ENCODE measurements at places on chromosomes 16 and 17.
A peak's percentile ranks its signal among the peaks of the same experiment; 100 is the strongest.

DNA sequence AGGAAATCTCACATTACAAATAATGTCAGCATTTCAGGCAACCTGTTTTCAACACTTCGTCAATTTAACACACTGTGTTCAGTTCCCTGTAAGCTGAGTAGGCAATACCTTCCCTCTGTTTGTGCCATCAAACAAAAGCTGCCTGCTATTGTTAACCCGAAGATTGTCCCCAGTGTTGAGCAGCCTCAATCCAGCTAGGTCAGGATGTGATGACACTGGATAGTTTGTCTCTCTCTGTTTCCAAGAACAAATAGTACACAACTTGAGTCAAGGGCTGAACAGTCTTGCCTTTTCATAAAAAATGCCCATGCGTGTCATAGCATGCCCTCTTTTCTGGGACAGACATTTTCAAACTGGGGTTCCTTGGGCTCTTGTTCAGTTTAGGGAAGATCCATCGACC, 36.4 kb downstream of the HSD17B2 start:
- no peak for DNase-seq

DNA sequence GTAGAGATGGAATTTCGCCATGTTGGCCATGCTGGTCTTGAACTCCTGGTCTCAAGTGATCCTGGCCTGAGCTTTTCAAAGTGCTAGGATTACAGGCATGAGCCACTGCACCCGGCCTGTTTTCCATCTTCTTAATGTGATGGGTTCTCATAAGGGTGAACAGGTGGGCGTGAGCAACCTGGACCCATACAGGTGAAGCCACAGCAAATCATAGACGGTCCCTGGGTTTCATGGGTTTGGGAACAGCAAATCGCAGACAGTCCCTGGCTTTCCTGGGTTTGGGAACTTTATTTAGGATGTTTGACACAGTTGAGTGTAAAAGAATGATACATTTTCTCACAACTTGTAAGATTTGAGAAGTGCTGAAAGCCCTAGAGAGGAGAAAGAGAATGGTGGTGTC, 12.9 kb upstream of the MEIOB start:
- DNase-seq = no peak

- DNase-seq = no peak
Measured at GRCh38 chr17:35056013-35056412, 7.5 kb downstream of the RFFL start.

DNA sequence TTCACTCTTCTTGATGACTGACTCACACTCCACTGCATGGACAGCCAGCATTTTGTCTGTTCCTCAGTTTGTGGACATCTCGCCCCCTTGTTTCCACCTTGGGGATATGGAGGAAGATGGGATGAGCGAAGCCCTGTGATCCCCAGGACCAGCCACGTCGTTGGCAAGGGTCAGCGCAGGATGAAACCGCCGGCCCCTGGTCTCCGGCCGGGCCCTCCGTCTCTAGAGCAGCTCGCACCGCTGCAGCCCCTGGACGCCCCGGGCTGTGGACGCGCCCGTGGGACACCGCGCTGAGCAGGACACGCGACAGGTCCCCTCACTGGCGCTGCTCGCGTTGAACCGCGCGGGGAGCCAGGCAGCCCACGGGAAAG, 604 bp upstream of the ZC3H18 start:
- no peak for DNase-seq

GRCh38 chr17:44065668-44066203, 735 bp downstream of the LSM12 start:
- peak; percentile 10 for DNase-seq

GRCh38 chr17:62840871-62841270, 32.8 kb upstream of the MARCHF10 start:
- no peak for DNase-seq

DNA sequence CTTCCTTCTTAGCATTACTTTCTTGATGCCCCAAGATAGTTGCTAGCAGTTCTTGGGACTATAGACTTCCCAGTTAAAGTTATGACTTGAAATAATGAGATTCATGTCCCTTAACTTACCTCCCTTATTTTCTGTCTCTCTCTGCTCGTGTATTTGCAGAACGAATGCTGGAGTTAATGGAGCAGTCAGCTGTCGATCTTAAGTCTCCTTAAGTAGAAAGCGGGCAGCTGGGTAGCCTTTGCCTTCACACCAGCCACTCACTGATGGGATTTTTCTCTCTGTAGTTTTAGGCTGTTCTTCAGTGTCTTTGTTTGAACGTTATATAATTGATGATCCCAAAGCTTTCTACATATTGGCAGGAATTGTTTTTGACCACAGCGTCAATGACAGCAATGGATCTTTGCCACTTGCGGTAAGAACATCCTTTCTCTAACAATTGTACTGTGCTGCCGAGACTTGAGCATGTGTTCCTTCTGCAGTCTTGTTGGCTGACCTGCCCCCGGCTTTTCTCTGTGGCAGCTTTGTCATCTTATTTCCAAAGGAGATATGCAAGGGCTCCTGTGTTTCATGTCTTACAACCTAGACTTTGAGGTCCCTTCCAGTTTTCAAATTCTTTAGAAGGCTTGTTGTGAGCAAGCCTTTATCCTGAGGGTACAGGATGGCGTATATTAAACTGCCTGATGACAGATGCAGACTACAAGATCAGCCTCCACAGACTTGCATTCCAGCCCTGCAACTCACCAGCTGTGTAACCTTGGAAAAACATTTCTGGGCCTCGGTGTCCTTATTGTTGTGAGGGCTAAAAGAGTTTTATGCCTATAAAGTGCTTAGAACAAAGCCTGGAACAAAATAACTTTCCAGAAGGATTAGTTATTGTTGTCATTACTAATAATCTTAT, 25.1 kb upstream of the ABCA3 start:
- no peak for DNase-seq

GRCh38 chr16:4870138-4870671, 22.9 kb downstream of the UBN1 start:
- no peak for DNase-seq

DNA sequence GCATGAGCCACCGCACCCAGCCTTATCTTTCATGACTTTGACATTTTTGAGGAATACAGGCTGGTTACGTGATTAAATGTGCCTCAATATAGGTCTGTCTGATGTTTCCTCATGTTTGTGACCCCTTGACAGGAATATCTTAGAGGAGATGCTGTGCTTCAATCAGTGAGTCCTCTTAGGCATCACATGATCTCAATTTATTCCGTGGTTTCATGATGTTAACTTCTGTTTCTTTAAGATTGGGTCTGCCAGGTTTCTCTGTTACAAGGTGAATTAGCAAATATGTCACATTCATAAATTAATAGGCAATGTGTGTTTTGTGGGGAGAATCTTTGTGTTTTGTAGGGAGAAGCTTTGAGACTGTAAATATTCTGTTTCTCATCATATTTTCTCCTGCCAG, 3.3 kb downstream of the STXBP4 start:
- no peak for DNase-seq

DNA sequence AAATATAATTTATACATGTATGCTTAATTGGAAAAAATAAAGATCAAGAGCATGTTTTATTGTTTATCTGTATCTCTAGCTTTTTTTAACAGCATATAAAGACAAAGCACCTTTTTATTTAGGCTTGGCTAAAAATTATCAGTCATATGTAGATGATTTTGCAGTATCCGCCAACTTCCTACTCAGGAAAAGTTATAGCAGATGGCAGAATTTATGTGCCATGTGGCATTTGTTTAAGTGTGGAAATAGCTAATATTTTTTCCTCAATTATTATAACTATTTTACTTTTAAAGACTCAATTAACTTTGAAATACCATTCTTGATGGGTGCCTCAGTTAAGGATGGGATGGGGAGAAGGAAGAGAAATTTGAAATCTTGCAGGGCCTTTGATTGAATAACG, 762.1 kb upstream of the RBFOX1 start:
- DNase-seq = no peak

- DNase-seq = no peak
Measured at GRCh38 chr17:1144162-1144561, 35.6 kb downstream of the ABR start.

- DNase-seq = no peak
Measured at GRCh38 chr16:66623755-66624154, 19.3 kb downstream of the CMTM3 start.

DNA sequence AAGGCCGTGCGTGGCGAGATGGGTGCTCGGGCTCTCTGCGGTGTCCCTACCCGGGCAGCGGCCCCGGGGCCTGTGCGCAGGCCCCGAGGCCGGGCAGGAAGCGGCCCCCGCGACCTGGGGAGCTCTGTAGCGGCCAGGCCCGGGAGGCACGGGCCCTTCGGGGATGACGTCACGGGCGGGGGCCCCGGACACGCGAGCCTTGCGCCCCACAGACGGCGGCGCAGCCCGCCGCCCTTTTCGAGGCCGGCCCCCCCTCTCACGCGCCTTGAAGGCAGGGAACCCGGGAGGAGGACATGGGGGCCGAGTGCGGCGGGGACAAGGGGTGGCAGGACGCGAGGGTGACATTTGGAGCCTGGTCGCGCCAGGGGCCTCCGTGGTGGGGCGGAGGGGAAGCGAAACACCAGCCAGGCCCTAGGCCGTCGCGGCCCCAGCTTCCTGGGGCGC, 1.1 kb downstream of the RAI1 start:
- DNase-seq = peak; percentile 53

- no peak for DNase-seq
Measured at GRCh38 chr17:49814781-49815529, 26.5 kb downstream of the KAT7 start.

DNA sequence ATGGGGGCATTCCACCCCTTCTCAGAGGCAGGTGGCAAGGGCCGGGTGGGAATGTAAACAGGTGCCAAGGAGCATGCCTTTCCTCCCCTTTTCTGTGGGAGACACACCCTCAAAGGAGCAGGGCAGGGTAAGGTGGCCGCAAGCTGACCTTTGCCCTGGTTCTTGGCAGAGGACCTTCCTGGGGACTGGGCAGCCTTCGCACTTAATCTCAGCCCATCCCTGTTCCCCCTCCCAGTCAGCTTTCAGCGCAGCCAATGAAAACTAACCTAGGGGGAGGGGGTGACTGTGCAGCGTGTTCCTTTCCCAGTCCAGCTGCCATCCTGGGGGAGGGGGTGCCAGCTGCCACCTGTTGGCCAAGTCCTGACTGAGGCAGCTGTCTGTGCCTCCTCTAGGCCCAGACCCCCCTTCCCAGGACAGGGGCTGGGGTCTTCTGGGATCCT, 2.8 kb downstream of the TRAF4 start:
- no peak for DNase-seq

DNA sequence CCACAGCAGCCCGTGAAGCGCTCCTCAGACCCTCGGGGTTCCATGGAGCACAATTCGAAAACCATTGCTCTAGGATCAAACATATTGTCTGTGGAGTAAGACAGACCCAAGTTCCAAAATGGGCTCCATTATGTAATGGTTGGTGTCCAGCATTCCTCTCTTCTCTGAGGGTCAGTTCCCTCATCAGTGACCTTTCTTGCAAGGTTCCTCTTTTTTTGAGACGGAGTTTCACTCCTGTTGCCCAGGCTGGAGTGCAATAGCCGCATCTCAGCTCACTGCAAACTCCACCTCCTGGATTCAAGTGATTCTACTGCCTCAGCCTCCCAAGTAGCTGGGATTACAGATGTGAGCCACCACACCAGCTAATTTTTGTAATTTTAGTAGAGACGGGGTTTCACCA, 28.4 kb downstream of the PLXDC1 start:
- DNase-seq = no peak

- DNase-seq = peak; percentile 54
Measured at GRCh38 chr17:2724784-2725164, 13.2 kb upstream of the CLUH start.

DNA sequence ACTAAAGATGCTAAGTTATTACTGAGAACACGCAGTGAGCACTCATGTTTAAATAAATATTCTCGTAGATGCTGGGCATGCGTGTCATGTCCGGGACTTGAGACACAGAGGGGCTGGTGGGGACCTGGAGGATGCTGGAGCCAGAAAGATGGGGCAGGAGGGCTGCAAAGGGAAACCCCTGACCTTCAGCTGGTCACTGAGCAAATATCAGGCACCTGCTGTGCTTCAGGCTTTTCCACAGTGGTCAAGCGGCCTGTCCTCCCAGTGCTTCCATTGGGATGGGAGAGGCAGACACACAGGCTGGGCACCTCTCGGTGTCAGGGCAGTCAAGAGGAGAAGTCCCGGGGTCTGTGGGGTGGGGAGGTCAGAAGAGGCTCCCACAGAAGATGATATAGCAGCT, 211.4 kb downstream of the GSG1L start:
- DNase-seq = no peak

DNA sequence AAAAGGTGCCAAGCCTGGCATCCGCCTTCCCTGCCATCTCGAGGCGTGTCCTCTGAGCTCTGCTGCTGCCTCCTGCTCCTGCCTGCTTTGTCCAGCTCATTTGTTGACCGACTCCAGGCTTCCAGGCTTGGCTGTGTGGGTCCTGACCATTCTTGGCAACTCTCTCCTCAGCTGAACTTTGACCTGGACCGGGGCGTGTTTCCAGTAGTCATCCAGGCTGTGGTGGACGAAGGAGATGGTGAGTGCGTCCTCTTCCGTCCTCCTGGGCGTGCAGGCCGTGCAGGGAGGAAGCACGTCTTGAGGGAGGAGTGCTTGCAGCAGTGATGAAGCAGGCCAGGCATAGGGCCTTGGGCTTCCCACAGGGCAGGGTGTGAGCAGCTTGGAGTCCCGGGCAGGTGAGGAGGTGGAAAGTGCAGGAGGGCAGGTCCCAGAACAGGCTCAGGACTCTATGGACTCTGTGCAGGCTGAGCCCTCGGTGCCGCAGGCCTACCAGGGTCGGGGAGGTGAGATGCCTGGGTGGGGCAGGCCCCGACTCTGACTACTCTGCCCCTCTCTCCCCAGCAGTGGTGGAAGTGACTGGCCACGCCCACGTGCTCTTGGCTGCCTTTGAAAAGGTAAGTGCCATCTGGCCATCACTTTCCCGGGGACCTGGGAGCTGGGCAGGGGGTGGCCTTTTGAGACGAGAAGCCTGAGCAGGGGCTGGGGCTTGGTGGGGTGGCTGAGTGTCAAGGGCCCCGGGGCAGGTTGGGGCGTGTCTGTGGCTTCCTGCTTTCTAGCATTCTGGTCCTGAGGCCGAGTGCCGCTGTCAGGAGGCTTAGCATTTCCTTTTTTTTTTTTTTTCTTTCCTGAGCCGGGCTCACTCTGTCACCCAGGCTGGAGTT, 28.6 kb upstream of the NUDT16L1 start:
- peak; percentile 37 for DNase-seq

DNA sequence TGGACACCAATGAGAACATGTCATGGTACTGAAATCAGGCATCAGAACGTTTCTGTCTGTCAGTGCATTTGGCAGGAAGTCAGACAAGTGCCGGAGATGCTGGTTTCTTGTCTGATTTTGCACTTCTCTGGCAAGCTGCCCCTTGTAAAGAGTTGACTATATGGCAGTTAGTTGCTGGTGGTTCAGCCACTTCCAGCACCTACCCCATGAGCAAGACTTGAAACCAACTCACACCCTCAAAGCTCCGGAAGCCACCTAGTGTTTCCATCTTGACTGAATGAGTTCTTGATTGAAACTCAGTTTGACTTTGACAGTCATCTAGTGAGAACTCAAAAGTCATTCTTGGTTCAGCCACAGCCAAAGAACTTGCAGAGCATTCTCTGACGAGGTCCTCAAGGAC, 225.1 kb downstream of the SPECC1 start:
- peak; percentile 26 for DNase-seq

- DNase-seq = no peak
Measured at GRCh38 chr16:7839568-7839967, 506.9 kb downstream of the RBFOX1 start.

- DNase-seq = no peak
Measured at GRCh38 chr17:31594416-31594815, 202.9 kb downstream of the RAB11FIP4 start.

- DNase-seq = no peak
Measured at GRCh38 chr17:35895636-35896587, 15.8 kb upstream of the CCL5 start.

- no peak for DNase-seq
Measured at GRCh38 chr17:81251709-81252301, 12.7 kb downstream of the NDUFAF8 start.

Measured in stimulated activated CD4-positive, alpha-beta T cell treated with anti-CD3 and anti-CD28 coated beads, Interleukin-12 subunit alpha, Interleukin-12 subunit beta, amount 100 ng/mL, for 4 hours (primary cell).